ENCODE measurements at places on chromosomes 11 and 22.

DNA sequence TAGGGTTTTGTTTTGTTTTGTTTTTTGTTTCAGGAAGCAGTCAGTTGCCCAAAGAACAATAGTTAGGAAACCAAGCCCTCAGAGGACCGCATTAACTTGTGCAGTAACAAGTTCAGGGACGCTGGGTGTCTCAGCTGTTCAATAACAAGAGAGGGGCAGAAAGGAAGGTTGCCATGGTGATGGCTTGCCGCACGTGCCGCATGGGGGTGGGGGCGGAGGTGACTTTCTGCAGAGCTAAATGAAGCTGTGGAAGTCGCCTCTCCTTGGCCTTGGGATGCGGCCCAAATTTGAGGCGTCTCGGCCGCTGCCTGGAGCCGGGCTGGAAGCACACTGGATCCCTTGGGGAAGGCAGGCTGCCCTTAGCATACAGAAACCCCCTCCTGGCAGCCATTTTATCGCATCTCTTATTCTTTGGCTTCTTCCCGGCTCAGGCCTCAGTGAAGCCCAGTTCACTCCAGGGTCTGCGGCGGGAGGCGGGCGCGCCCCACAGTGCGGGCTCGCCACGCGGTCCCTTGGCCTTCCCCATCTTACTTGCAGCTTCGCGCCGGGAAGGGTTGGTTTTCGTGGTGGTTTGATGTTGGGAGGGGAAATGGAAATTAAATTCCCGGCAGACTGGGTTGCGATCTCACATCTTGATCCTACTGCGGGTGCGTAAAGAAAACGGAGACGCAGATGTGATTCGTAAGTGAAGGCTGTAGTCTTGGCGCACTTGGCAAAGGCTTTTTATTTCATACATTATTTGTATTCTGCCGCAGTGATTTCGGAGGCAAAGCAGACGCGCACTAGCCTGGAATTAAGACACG, 94.3 kb downstream of the SLC17A6 start:
- no peaks in the 10 kb centered on the region for H3K36me3 ChIP-seq
- H3K27me3 ChIP-seq, result peaks cover 51% of the 10 kb centered on the region
- no peak overlapping the region for H3K27ac ChIP-seq

DNA sequence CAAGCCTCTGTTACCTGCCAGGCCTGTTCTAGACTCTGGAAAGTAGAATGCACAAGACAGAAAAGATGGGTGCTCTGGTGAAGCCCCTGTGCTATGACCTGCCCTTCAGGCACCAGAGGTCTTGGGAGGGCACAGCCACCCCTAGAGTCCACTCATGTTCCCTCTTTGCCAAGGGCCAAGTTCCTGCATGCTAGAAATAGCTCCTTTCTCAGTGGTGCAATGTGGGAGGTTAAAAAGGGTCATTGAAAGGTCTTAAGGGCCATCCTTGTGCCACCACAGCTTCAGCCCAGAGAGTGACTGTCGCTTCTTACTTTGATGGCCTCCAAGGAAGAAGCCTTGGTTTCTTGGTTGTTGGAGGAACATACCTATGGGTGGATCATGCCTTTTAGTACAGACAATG, 84.6 kb upstream of the PARVA start:
- no peak overlapping the region for H3K4me3 ChIP-seq
- no peaks in the 10 kb centered on the region for H3K36me3 ChIP-seq
- H3K4me1 ChIP-seq, result peaks cover 2% of the 10 kb centered on the region
- no peak for DNase-seq

DNA sequence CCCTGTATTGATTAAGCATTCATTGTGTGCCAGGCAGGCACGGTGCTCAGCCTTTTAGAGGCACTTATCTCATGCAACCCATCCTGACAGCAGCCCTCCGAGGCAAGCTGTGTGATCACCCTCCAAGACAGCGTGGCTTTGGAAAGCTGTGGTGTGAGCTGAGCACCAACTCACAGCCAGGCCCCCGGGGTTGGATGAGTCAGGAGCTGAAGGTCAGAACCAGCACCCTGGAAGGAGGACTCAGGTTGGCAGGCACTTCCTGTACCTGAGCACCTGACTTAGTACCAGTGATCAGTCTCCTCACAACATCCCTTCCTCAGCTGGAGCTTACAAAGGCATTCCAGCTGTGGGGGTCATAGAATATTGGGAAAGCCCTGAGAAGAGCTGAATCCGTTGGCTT, 9.0 kb downstream of the PATZ1 start:
- peaks cover 27% of the 10 kb centered on the region for H3K36me3 ChIP-seq
- peak; percentile 48 for DNase-seq
- peak overlapping the region; percentile 77 for H3K27ac ChIP-seq
- no peak overlapping the region for H3K4me3 ChIP-seq
- no peaks in the 10 kb centered on the region for H3K27me3 ChIP-seq

- no peak overlapping the region for H3K27ac ChIP-seq
- DNase-seq, result no peak
- H3K4me1 ChIP-seq, result no peaks in the 10 kb centered on the region
- H3K36me3 ChIP-seq, result no peaks in the 10 kb centered on the region
- peaks cover 15% of the 10 kb centered on the region for H3K27me3 ChIP-seq
- H3K4me3 ChIP-seq, result no peak overlapping the region
These were observed 218.6 kb downstream of the KIRREL3 start for GRCh38 chr11:126781942-126782341.

GRCh38 chr11:113286509-113287497, 27.6 kb upstream of the TTC12 start:
- H3K27me3 ChIP-seq, result no peaks in the 10 kb centered on the region
- H3K4me1 ChIP-seq, result peaks cover 2% of the 10 kb centered on the region
- no peaks in the 10 kb centered on the region for H3K36me3 ChIP-seq

GRCh38 chr22:20865875-20866445, 7.2 kb downstream of the SNAP29 start:
- peaks cover 4% of the 10 kb centered on the region for H3K36me3 ChIP-seq
- H3K4me3 ChIP-seq, result no peak overlapping the region
- DNase-seq, result no peak
- no peak overlapping the region for H3K27ac ChIP-seq
- peaks cover 20% of the 10 kb centered on the region for H3K4me1 ChIP-seq
- no peaks in the 10 kb centered on the region for H3K27me3 ChIP-seq

DNA sequence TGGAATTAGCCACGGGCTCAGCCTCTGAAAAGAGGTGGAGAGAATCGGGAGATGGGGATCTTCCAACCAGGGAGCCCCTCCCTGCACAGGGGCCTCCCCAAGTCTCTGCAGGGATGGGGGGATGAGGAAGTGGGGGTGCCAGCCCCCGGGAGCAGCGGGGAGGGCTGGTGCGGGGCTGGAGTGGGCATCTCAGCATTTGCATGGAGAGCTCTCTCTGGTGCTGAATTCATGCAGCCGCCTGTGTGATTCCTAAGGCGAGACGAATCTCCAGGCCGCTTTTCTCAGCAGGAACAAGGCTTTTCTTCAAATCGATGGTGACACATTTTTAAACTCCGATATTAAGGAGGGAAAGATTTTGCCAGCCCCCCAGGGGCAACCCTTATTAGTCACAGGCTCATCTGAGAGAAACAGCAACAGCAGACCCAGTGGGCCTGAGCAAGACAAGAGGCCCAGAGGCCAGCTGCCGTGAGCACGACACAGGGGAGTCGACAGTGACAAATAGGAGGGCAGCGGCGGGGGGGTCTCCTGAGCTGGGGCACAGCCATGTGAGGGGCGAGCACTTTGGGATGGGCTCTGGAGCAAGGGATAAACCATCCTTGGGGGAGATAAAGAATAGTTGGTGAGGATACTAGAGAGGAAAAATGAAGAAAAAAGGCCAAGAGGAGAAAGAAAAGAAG, 29.0 kb downstream of the MACROD1 start:
- no peak overlapping the region for H3K4me3 ChIP-seq
- H3K27ac ChIP-seq, result no peak overlapping the region
- no peaks in the 10 kb centered on the region for H3K36me3 ChIP-seq
- no peaks in the 10 kb centered on the region for H3K27me3 ChIP-seq
- no peaks in the 10 kb centered on the region for H3K4me1 ChIP-seq

- DNase-seq, result no peak
- H3K36me3 ChIP-seq, result no peaks in the 10 kb centered on the region
- H3K4me1 ChIP-seq, result no peaks in the 10 kb centered on the region
- no peak overlapping the region for H3K4me3 ChIP-seq
- peaks cover 3% of the 10 kb centered on the region for H3K27me3 ChIP-seq
These were observed 16.1 kb upstream of the EXPH5 start for GRCh38 chr11:108609682-108610081.

All from activated naive CD8-positive, alpha-beta T cell treated with anti-CD3 and anti-CD28 coated beads for 36 hours (primary cell).